ENCODE measurements at places on chromosomes 6 and 20.

DNA sequence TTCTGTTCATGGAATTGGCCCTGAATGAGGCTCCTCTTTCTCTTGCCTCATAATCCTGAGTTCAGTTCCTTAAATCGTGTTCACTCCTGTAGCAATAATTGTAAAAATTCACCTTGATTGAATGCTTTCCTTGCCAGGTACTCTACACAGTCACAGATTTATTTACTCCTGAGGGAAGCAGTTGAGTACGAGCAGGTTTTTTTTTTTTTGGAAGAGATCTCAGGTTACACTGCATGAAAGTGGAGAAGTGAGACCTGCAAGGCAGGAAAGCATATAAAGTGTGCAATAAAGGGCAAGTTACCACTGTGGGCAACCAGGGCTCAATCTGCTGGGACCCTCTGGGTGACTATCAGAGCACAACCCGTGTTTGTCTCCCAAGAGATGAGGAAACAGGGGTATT lies 93.0 kb upstream of the DOK5 start:
- DNase-seq: no peak

DNA sequence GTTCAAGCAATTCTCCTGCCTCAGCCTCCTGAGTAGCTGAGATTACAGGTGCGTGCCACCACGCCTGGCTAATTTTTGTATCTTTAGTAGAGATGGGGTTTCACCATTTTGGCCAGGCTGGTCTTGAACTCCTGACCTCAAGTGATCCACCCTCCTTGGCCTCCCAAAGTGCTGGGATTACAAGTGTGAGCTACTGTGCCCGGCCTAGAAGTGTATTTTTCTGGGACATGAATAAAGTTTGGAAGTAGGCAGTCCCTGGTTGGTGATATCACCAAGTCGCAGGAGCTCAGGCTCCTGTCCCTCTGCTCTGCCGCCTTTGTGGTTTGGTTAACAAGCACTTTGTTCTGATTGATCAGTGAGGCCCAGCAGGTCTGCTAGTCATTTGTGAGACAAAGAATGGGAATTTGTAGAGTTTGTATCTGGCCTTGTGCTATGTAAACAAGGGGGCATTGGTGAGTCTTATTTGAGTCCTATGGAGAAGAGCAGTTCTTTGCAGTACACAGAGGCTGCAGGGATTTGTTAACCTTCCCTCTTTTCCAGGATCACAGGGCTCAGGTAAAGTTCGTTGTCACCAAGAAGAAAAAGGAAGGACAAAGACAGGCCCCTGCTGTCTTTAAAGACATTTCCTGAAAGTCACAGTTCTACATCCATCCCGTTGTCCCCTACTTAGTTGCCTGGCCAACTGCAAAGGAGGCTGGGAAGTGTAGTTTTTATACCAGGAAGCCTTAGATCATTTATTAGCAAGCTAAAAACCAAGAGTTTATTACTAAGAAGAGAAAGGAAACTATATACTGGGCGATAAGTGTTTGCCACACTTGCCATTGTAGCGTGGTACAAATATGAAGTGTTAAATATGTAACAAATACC lies 13.1 kb downstream of the MTHFD1L start:
- peak; percentile 29 for DNase-seq

- DNase-seq: no peak
These were observed 27.0 kb upstream of the ANKEF1 start for GRCh38 chr20:10007747-10008146.

DNA sequence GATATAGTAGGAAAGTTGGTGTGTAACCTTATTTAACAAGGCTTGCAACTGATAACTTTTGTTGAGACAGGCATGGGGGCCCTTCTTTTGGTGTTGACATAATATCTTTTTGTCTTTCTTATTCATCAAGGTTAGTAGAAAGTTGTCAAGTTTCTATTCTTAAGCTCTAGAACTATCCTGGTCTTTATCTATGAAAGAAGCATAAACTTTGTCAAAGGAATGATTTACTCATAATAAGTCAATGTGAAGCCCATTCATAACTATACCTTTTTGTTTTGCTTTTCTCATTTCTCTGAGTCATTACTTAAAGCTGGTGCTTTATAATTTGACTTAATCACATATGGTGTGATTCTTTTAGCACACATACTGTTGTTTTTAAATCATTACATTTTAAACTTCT lies 312.4 kb downstream of the UTRN start:
- DNase-seq: no peak

- DNase-seq: no peak
These were observed 13.8 kb downstream of the TOMM34 start for GRCh38 chr20:44946271-44946852.

DNA sequence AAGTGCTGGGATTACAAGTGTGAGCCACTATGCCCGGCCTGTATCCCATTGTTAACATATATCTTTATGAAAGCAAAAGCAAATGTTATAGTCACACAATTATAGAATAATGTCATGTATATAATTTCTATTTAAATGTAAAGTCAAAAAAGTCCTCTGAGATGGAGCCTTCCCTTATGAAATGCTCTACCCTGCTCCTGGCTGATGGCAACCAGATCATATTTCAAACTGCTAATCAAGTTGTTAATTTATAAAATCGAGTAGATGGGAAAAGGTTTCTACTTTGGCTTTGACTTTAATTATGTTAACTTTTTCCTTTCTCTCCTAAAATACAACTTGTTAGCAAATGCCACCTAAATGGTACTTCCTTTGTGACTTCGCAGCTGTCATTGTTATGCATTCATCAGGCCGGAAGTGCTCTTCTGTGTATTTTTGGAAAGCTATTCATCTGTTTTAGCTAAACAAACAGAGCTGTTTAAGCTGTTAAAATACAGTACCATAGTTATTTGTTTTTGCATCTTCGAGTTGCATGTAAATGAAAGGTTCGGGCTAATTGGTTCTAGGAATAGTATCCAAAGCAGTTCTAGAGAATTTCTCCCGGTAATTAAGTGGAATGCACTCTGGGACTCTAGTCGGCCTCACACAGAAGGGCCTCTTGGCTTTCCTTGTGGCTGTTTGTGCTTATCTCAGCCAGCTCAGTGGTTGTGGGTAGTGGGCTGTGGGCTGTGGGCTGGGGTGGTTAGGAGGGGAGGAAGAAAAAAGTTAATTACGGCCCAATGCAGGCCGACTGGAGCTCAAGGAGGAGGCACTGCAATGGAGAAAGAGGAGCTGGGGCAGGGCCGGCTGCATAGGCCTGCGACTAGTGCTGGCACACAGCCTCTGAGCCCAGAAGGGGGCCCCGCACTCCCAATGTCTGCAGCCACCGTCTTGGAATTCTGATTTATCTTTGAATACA lies 34.8 kb downstream of the SLC35D3 start:
- peak; percentile 3 for DNase-seq

Measured in lung microvascular endothelial cell (primary cell).